ENCODE measurements at places on chromosomes 7 and 10.

DNA sequence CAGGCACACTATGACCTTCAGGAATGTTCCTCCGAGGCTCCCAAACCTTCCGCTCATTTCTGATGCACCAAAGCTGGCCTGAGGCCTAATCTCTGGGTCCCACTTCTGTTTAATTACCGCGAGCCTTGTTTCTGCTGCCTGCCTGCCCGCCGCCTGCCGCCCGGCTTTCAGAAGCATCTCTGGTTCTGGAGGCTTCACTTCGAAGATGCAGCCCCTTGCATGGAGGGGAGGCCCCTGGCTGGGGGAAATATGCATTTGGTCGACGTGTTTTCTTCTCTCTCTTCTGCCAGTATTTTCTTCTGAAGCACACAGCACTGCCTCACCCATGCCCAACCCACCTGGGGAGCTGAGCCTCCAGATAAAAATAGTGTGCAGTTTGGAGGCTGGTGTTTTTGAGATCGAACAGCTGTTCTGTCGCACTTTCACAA is 166.9 kb downstream of the PAXIP1 start:
- DNase-seq, result no peak

GRCh38 chr7:99089914-99090629 is 53.8 kb downstream of the SMURF1 start:
- no peak for DNase-seq

- no peak for DNase-seq
These were observed 70.9 kb downstream of the ATXN7L1 start for GRCh38 chr7:105805447-105806019.

DNA sequence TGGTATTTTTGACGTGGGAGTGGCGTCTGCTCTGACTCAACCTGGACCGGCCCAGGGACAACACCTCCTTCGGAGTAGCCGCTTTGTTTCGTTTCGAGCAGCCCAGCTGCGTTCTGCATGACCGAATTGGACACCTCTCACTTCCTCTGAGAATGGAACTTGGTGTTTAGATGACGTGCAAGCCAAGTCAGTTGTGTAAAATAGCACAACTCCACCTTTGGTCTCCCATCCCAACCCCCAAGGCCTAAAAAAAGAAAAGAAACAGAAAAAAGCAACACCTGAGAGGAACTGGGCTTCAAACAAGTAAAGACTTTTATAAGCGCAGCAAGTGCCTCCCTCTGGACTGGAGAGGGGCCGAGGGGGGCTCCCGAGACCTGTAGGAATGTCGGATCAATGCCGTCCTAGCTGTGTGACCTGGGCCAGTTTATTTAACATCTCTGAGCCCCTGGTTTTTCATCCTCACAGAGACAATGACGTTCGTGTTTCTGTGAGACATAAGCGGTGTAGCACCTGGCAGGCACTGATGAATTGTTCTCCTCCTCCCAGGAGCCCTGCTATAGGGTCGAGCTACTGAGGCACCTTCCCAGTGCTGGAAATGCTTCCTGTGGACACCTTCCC is 52.0 kb upstream of the SMNDC1 start:
- DNase-seq, result no peak

DNA sequence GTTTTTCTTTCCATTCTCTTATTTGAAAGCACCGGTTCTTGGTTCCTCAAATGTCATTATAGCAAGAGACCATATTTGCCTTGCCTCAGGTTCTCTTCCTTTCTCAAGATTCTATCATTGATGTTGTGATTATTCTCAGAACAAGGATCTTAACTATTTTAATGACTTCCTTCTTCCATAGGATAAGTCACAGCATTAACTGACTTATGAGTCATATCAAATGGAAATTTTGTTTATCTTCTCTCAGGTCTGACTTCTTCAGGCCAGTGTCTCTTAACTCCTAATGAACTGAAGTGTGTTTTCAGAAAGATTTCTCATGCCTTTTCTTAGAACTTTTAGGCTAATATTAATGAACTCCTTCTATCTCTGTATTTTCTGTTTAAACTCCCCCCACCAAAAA is 794.6 kb upstream of the LRRN3 start:
- no peak for DNase-seq

GRCh38 chr10:92047215-92047614 is 123.6 kb downstream of the BTAF1 start:
- DNase-seq, result no peak

- no peak for DNase-seq
These were observed 293.5 kb upstream of the AKR1E2 start for GRCh38 chr10:4532467-4532866.

- no peak for DNase-seq
These were observed 53.3 kb upstream of the TCF7L2 start for GRCh38 chr10:112896722-112897121.

DNA sequence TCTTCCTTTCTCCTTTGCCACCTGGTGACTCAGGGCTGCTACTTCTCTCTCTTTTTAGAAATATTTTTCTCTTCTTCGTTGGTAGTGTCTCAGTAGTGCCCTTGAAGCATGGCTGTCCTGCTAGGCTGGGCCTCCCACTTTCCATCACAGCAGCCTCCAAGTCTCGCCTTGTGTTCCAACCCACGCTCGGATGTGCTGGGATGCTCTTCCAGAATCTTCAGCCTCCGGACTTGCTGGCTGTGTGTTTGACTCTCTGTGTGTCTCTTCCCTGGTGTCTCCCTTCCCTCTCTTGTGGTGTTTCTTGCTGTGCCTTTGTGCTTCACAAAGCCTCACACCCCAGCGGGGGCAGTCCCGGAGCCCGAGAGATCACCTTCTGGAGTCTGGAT is 100.5 kb downstream of the INPP5A start:
- DNase-seq, result no peak

GRCh38 chr7:37419496-37419895 is 29.2 kb downstream of the ELMO1 start:
- DNase-seq, result no peak

DNA sequence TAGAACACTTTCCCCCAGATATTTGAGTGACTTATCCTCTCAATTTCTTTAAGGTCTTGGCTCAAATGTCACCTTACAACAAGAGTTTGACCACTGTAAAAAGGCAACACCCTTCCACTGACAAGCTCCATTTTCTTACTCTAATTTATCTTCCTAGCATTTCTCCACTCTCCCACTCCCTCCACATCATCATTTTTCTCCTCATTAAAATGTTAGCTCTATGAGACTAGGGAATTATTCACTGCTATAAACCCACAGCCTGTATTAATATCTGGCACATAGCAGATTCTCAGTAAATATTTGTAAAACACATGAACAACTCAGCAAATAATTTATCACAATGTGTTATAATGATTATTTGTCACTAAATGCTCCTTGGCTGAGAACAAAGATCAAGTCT is 161.0 kb downstream of the DOCK4 start:
- DNase-seq, result no peak

GRCh38 chr7:117110480-117111315 is 157.4 kb downstream of the ST7 start:
- no peak for DNase-seq

- DNase-seq, result no peak
These were observed 31.8 kb downstream of the TES start for GRCh38 chr7:116242178-116242577.

GRCh38 chr10:90398566-90398965 is 459.3 kb downstream of the HTR7 start:
- no peak for DNase-seq

DNA sequence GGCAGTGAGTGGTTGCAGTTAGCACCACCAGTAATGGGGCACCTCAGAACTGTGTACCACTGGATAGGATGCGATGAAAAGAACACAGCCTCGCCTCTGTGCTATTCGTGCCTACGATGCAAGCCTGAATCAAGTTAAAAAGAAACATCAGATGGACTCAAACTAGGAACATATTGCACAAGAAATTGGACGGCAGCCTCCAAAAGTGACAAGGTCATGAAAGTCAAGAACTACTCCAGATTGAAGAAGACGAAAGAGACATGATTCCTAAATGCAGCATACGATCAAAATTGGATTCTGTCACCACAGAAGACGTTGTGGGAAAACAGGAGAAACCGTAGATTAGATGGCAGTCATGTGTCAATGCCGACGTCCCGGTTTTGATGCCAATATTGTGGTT is 648.1 kb upstream of the FOXK1 start:
- DNase-seq, result no peak

- no peak for DNase-seq
These were observed 86.4 kb downstream of the CYP26A1 start for GRCh38 chr10:93160140-93160539.

- DNase-seq, result no peak
These were observed 82.6 kb downstream of the ATE1 start for GRCh38 chr10:121845044-121845784.
